MG63 (cell line): ENCODE measurements at places on chromosomes 7 and 10. TPM values are rescaled to one million over a fixed set of nuclear protein-coding genes. Genes with fewer than 3 reads are reported as not detected.
A peak's percentile ranks its signal among the peaks of the same experiment; 100 is the strongest.

UNCX gene
- not detected in 2 replicates for total RNA-seq

ARHGEF35 gene
- total RNA-seq: 0.76 TPM in 2 replicates

CUX1 gene
- 3.7 and 7.1 TPM in 2 replicates for total RNA-seq

MEOX2 gene
- not detected in 2 replicates for total RNA-seq

CELF2 gene
- total RNA-seq: 1.5 and 9.7 TPM in 2 replicates

OR6V1 gene
- total RNA-seq: not detected in 2 replicates

TEX36 gene
- not detected in 2 replicates for total RNA-seq

TLX1 gene
- not detected in 2 replicates for total RNA-seq

- DNase-seq: peak; percentile 81
These were observed 73.1 kb downstream of the CD36 start for GRCh38 chr7:80711531-80711930.

- DNase-seq: no peak
These were observed 370.7 kb downstream of the PPP1R3A start for GRCh38 chr7:113548137-113548536.

- no peak for DNase-seq
These were observed 102.6 kb upstream of the LYZL1 start for GRCh38 chr10:29186221-29186620.

GRCh38 chr10:129914153-129914855 is 49.8 kb downstream of the EBF3 start:
- DNase-seq: no peak

- DNase-seq: no peak
These were observed 150.4 kb downstream of the JCAD start for GRCh38 chr10:29908962-29909361.

- no peak for DNase-seq
These were observed 1402.5 kb upstream of the CELF2 start for GRCh38 chr10:9615189-9615588.

- peak; percentile 2 for DNase-seq
These were observed 381.6 kb downstream of the SUGCT start for GRCh38 chr7:40516376-40516775.

GRCh38 chr7:37709631-37710509 is 26.3 kb downstream of the GPR141 start:
- no peak for DNase-seq

GRCh38 chr10:73167783-73168464 is at the start of the genes ECD and FAM149B1:
Gene ECD, minus strand, starts transcription at chr10:73168008. Its CDS starts 4,071 bp downstream, at chr10:73163937.
Gene FAM149B1, plus strand, starts transcription at chr10:73168119. Its CDS starts 221 bp downstream, at chr10:73168340.
- DNase-seq: peak; percentile 94

GRCh38 chr10:89663144-89663543 is 18.1 kb upstream of the PANK1 start:
- DNase-seq: no peak

- DNase-seq: no peak
These were observed 141.2 kb upstream of the ABCB5 start for GRCh38 chr7:20474249-20474648.

DNA sequence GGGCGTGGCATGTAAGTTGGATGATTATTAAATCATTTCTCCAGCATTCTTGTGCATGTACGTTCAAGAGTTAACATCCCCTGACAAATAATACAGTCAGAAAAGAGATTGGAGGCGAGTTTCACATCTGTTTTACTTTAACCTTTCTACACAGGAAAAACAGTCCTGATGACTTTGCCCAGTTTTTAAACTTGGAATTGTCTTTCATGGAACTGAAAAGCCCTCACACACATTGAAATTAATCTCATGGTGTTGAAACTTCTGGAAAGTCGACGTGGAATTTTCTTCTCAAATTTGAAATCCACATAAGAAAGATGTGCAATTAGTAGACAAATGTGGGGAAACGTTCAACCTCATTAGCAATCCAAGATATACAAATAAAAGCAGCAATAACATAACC is 31.2 kb upstream of the ZNF438 start:
- no peak for DNase-seq

DNA sequence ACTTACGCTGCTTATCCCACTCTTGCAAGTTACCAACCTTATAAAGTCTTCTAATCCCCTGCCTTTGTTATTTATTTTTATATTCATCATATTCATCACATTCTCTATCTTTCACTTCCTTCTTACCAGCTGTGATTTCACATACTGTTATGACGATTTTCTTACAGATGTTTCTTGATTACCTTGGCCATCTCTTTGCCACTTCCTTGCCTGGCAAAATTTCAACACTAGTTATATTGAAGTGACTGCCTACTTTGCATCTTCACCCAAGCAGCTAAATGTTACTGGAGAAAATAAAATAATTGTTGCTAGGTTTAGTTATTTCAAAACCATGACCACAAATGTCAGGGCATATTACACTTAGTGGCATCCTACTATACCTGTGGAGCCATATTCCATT is 8.8 kb upstream of the STEAP4 start:
- DNase-seq: no peak

GRCh38 chr7:155230169-155230593 is 67.5 kb upstream of the INSIG1 start:
- DNase-seq: peak; percentile 94
